ENCODE measurements at places on chromosomes 1 and 21. TPM values are rescaled to one million over a fixed set of nuclear protein-coding genes. Genes with fewer than 3 reads are reported as not detected.

ATAD3C gene
- total RNA-seq: 1.1 TPM

NDUFV3 gene
- 28.4 TPM for total RNA-seq

- no peak for DNase-seq
- H3K4me3 ChIP-seq: no peak overlapping the region
- H3K36me3 ChIP-seq: no peaks in the 10 kb centered on the region
- no peak overlapping the region for H3K27ac ChIP-seq
- H3K27me3 ChIP-seq: no peaks in the 10 kb centered on the region
Observed at GRCh38 chr1:8800416-8800815, 17.0 kb downstream of the RERE start.

HEYL gene
- total RNA-seq: not detected

- H3K4me3 ChIP-seq: no peak overlapping the region
- H3K27me3 ChIP-seq: no peaks in the 10 kb centered on the region
- no peaks in the 10 kb centered on the region for H3K36me3 ChIP-seq
- no peak overlapping the region for H3K27ac ChIP-seq
- no peak for DNase-seq
Observed at GRCh38 chr1:163730411-163730821, 408.7 kb downstream of the NUF2 start.

GRCh38 chr1:225534772-225535171 lies 106.9 kb upstream of the LBR start:
- peaks cover 3% of the 10 kb centered on the region for H3K27me3 ChIP-seq
- H3K27ac ChIP-seq: no peak overlapping the region
- no peak for DNase-seq
- no peaks in the 10 kb centered on the region for H3K36me3 ChIP-seq

GRCh38 chr1:72636631-72637030 lies 354.3 kb upstream of the NEGR1 start:
- no peak for DNase-seq
- H3K27ac ChIP-seq: no peak overlapping the region
- no peak overlapping the region for H3K4me3 ChIP-seq
- H3K36me3 ChIP-seq: no peaks in the 10 kb centered on the region
- H3K27me3 ChIP-seq: no peaks in the 10 kb centered on the region

DNA sequence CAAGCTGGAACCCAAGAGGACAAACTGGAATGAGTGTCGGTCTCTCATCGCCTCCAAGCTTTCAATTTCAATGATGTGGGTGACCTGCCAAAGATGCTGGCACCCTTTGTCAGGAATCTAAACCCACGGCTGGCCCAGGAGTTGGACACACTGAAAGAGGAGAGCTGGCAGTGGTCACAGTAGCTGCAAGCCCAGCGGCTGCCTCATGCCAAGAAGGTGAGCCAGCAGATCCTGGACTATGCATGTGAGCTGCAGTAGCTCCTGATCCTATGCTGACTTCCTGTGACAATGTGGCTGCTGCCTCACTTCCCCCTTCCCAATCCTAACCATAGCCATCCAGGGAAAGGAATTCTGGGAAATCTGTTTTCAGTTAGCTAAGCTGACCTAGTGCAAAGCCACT lies 117.0 kb upstream of the VAV3 start:
- H3K4me3 ChIP-seq: no peak overlapping the region
- H3K27me3 ChIP-seq: no peaks in the 10 kb centered on the region
- H3K27ac ChIP-seq: no peak overlapping the region
- no peak for DNase-seq
- H3K36me3 ChIP-seq: no peaks in the 10 kb centered on the region

DNA sequence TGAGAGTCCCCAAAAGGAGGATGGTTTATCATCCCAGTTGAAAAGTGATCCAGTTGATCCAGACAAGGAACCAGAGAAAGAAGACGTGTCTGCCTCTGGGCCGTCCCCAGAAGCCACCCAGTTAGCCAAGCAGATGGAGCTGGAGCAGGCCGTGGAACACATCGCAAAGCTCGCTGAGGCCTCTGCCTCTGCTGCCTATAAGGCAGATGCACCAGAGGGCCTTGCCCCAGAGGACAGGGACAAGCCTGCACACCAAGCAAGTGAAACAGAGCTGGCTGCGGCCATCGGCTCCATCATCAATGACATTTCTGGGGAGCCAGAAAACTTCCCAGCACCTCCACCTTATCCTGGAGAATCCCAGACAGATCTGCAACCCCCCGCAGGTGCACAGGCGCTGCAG lies 43.3 kb downstream of the ZBTB17 start:
- no peak overlapping the region for H3K27ac ChIP-seq
- no peaks in the 10 kb centered on the region for H3K4me1 ChIP-seq
- H3K27me3 ChIP-seq: no peaks in the 10 kb centered on the region
- DNase-seq: no peak
- H3K4me3 ChIP-seq: no peak overlapping the region
- peaks cover 22% of the 10 kb centered on the region for H3K36me3 ChIP-seq

DNA sequence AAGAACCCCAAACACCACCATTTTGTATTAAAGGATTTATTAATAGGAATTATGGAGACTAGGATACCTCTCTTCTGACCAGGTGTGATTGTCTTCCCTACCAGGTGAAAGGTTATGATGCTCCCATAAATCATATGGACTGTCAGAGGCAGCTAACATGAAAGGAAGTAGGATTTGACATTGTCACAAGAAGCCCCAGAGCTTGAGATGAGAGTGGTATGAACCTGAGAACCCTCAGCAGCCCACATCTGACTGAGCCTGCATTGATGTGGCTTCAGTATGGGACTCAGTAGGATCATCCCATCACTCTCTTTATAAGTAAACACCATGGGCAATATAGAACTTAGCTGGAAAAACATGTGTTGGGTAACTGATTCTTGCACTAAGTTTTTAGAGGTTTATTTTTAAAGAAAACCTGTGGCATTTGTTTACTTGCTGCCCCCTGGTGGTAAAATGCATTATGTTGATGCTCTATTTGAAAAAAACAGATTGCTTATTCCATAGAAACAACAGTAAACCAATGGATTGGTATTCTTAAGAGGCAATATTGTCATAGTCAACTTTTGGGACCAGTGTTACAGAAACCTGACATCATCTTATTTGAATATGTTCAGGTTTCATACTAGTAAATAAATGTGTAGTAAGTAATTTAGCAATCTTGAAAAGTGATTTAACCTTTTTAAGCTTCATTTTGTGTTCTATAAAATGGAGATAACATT lies 16.6 kb upstream of the CACYBP start:
- H3K4me3 ChIP-seq: no peak overlapping the region
- peaks cover 18% of the 10 kb centered on the region for H3K36me3 ChIP-seq
- H3K27ac ChIP-seq: no peak overlapping the region
- no peaks in the 10 kb centered on the region for H3K27me3 ChIP-seq

IRF6 gene
- total RNA-seq: 0.10 TPM

GRCh38 chr21:39951183-39952101 lies 84.2 kb downstream of the PCP4 start:
- no peak for DNase-seq
- no peaks in the 10 kb centered on the region for H3K4me1 ChIP-seq
- no peak overlapping the region for H3K27ac ChIP-seq
- no peaks in the 10 kb centered on the region for H3K27me3 ChIP-seq

TFF2 gene
- not detected for total RNA-seq

LCE3E gene
- not detected for total RNA-seq

GJA9 gene
- not detected for total RNA-seq

Data from GM12878 (cell line).